ENCODE measurements at places on chromosomes 4 and X.

DNA sequence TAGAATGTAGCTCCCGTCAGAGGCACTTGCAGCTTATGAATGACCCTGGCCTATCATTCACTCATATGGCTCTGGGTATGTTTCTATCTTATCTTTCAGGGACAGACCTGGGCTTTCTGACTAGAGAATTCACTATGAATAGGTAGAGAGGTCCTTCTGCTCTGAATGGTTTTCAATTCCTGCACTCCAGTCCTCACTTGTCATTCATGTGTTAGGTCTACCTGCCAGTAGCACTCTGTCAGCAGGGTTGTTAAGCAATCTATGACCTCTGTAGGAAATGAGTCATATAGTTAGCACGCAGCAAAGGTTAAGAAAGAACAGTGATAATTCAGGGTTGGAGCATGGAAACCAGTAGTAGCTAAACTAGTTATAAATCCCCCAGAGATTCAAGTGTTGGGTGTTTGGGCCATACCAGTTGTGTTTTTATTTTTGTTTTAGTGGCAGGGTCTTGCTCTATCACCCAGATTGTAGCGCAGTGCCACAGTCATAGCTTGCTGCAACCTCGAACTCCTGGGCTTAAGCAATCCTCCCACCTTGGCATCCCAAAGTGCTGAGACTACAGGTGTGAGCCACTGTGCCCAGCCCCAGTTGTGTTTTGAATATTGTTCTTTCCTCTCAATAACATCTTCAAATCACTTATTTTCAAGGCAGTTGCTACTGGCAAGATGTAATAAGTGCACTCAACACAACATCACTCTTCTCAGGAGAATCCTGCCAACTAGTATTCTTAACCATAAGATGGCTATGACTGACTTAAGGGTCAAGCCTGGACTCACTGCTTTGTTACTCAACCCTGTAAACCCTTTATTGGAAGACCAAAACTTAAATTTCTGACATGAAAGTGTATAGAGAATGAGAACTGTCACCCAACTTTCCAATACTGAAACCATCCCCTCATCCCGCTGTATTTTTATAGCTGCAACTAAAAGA, 25.1 kb downstream of the ARL13A start:
- DNase-seq, result peak; percentile 42

GRCh38 chr4:101989551-101989950, 199.0 kb downstream of the BANK1 start:
- no peak for DNase-seq

DNA sequence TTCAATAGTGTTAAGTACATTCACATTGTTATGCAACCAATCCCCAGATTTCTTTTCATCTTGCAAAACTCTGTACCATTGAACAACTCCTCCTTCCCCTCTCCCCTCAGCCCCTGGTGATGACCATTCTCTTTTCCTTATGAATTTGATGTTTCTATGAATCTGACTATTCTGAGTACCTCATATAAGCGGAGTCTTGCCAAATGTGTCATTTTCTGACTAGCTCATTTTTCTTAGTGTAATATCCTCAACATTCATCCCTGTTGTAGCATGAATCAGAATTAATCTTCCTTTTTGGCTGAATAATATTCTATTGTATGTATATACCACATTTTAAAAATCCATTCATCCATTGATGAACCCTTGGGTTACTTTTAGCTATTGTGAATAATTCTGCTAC, 34.0 kb downstream of the SMIM20 start:
- no peak for DNase-seq

- DNase-seq, result no peak
These were observed 421.8 kb downstream of the GBA3 start for GRCh38 chr4:23114538-23114937.

DNA sequence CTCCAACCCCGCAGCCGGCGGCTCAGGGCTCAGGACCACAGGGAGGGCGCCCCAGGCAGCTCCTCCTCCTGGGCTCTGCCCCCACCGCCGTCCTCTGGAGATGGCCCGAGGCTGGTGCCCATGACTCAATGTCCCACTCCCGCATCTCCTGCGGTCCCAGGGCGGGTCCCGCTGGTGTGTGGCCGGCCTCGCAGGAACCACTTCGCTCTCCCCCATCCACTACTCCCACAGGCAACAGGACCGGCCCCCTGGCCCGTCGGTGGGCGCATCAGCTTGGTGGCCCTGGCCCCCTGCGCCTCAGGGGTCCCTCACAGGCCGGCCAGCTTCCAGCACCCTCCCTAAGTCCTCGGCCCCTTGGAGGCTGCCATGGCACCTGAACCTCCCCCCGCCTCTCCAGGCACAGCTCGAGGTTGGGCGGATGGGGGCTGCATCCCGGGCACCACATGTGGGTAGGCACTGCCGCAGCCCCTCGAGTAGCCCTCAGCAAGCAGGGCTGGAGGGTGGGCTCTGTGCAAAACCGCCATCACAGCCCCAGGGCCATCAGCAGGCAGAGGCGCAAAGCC, 22.8 kb upstream of the SPON2 start:
- DNase-seq, result no peak

GRCh38 chr4:4401036-4401435, 14.1 kb downstream of the NSG1 start:
- DNase-seq, result no peak

DNA sequence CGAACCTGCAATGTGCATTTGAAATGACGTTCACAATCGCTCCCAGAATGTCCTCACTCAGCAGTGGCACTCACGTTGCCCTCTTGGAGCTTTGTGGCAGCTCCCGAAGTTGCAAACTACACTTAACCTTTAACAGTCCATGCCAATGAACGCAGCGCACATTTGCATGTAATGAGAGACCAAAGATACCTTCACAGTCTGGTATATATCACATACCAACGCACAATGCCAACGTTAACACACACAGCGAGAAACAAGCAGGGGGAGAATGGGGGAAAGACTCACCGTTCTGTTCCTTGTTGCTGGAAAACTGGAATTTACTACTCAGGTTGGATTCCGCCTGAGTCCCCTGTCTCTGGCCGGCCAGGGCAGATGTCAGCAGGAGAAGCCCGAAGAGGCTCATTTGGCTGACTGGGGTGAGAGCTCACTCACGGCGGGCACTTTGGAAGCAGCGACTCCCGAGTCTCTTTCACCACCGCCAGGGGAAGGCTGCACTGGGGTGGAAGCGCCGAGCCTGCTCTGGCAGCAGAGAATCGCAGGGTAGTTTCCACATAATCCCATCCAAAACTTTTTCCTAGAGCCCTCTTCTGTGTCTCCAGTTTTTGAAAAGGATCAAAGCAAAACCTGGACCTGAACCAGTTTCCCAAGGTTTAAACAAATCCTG, 966 bp downstream of the PDGFC start:
- DNase-seq, result peak; percentile 73

DNA sequence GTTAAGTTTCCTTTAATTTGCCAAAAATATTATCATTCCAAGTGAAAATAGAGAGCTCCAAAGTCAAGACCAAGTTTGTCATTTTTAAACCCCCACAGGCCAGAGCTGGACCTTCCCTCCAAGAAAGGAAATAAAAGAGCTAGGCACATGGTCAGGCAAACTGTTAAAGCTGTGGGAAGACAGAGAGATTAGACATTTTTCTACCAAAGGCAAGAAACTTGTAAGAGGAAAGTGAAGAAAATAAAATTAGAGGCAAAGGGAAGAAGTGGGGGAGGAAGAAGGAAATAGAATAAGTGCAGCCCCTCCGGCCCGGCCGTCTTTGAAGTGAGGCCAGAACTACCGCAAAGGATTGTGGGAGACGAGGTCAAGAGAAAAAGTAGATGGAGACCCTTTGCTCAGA, 47.9 kb upstream of the HAND2 start:
- no peak for DNase-seq

Data from AG10803 (cell line).